ENCODE measurements at places on chromosomes 7 and 10.

DNA sequence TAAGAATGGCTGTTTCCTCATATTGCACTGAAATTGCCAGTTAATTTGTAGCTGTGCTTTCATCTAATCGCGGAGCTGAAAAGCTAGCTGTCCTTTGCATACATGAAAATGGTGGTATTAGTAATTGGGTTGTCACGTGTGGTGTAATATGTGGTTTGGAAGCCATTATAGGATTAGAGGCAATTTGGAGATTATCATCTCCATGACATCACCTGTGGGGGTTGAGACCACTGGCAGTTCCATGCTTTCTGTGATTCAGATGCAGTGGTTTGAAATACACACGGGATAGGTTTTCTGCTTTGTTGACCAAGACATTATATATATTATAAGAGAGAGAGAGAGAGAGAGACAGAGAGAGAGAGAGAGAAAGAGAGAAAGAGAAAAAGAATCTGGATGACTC is 180.8 kb downstream of the RAB11FIP2 start:
- DNase-seq, result no peak

DNA sequence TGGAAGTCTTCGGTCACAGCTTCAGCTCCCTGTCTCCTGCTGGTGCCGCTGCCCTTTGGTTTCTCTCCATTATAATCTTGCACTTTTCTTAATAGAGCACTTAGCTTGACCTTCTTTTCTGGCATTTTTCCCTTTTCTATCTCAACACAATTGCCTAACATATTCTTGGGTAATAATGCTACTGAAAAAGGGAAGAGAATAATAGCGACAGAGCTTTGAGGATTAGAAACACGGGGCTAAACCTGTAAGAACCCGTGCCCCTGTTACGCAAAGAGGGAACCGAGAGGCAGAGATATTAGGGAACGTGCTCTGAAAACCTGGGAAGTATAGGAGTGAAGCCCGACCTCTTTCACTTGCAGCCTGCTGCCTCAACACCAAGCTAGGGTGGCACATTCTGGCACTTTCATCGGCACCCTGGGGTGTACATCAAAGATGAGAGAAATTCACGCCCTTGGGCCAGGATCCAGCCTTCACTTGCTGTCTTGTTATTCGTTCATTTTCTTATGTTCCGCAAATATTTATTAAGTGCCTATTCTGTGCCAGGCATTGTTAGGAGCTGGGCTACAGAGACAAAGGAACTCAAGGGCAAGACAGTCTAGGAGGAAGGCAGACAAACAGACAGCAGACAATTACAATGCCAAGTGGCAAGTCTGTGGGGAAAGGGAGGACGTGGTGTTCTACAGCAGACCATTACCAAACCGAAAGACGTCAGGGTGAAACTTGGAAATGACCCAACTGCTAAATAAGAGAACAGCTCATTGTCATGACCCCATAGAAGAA is 33.0 kb upstream of the GALNTL5 start:
- no peak for DNase-seq

- peak; percentile 86 for DNase-seq
These were observed 13.4 kb downstream of the SHH start for GRCh38 chr7:155798673-155799439.

DNA sequence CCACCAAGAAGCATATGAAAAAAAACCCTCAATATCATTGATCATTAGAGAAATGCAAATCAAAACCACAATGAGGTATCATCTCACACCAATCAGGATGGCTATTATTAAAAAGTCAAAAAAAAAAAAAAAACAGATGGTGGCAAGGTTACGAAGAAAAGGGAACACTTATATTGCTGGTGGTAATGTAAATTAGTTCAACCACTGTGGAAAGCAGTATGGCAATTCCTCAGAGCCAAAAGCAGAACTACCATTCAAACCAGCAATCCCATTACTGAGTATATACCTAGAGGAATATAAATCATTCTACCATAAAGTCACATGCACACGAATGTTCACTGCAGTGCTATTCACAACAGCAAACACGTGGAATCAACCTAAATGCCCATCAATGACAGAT is 46.0 kb downstream of the CNOT4 start:
- DNase-seq, result no peak

DNA sequence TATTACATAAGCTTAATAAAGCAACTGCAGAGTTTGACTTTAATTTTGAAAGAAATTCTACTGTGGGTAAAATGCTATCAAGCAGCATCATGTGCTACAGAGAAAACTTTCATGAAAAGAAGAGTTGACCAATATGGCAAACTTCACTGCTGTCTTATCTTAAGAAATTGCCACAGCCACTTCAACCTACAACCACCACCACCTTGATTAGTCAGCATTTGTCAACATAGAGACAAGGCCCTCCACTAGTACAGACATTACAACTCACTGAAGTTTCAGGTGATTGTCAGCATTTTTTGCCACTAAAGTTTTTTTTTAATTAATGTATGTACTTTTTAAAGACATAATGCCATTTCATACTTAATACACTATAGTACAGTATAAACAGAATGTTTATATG is 350.3 kb downstream of the HPSE2 start:
- DNase-seq, result no peak

DNA sequence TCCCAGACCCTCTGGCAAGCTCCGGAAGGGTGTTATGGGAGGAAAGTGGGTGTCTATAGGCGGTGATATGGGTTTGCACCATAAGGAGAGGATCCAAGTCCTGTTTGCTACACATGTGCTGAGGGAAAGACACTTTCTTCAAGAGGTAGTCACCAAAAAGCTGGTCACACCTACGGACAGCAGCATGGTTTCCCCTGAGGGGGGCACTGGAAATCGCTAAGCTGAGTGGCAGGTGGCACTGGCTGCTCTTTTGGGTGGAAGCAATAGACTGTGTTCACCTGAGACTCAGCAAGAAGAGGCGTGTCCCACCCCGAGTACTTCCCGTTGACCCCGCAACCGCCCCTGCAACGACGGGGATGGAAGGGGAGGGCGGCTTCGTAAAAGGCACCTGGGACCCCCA is 1.8 kb upstream of the FOXI2 start:
- DNase-seq, result no peak

- no peak for DNase-seq
These were observed 417.8 kb downstream of the PARD3 start for GRCh38 chr10:34397324-34397723.

- no peak for DNase-seq
These were observed 98.4 kb upstream of the FZD1 start for GRCh38 chr7:91165846-91166230.

- no peak for DNase-seq
These were observed 19.5 kb downstream of the RPA3 start for GRCh38 chr7:7698930-7699329.

DNA sequence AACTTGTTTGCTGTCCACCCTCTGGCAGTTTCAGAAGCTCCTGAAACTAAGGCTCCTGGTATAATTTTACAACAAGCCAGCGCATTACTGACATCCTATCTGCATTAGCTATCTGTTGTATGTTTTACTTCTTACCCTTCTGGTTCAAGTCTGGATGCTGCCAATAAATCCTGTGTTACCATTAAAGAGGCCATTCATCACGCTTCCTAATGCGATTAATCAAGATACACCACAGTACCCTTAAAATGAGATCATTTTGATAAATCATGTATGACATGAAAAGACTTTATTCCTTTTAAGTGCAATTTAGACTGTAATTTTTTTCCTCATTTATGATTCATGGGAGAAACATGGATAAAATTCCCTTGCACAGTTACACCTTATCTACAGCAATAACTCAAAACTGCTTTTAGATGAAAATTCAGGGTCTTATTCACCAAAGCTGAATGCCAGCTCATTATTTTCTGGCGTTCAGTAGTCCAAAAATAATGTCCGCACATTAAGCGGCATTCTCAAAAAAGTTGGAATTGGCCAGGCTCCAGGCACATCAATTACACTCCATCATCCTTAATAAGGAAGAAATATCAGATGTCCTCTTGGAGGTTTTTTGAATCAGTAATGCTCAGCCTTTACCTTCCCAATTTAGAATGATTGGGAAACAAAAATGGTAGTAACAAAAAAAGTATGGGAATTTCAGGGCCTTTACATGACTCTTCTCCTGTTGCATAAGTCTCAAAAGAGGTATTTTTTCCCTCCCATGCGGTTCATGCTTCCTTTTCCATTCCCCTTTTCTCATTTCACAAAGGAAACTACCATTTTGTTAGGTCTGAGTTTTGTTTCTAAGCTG is 878.5 kb downstream of the LRMDA start:
- no peak for DNase-seq

- peak; percentile 59 for DNase-seq
These were observed 61.2 kb downstream of the NEURL1 start for GRCh38 chr10:103554488-103555324.

DNA sequence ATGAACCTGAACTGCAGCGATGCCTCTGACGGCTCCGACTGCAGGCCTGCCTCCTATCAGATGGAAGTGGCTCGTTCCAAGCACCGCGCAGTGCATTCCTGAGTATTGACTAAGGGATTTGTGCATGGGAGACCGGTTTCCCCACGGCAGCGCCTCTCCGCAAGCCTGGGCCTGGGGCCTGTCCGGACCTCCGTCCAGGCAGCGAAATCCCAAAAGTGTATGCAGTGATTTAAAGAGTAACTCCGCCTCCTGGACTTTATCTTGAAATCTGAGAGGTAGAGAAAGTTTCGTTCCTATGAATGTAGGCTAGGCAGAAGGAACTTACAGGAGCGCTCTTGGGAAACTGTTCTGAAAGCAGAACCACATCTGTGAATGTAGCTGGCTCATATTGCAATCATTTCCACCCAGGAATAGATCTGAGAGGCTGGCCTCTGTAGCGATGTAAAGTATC is 106.2 kb upstream of the CELF2 start:
- DNase-seq, result no peak

- no peak for DNase-seq
These were observed 29.6 kb downstream of the MKI67 start for GRCh38 chr10:128096486-128097199.

DNA sequence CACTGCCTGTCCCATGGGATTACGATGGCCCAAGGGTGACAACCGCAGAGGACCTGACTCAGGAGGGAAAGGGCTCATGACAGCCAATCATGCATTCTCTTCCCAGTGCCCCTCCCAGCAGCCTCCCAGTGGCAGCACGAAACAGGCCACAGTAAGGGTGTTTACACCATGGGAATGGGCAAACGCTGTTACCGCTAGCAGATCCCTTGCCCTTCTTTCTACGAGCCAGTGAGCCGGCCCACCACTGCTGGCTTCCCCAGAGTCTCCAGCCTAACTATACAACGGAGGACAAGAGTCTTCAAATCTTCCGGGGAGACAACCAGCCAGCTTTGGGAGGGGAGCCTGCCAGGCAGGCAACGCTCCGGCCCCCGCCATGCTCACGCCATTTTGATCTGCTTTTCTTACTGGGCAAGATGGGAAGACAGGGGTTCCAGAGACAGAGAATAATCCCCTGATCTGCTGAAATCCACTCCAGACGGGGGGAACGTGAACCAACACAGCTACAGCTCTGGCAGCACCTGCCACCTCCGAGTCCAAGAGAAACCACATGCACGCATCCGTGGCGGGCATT is 69.8 kb downstream of the SLC29A4 start:
- no peak for DNase-seq

DNA sequence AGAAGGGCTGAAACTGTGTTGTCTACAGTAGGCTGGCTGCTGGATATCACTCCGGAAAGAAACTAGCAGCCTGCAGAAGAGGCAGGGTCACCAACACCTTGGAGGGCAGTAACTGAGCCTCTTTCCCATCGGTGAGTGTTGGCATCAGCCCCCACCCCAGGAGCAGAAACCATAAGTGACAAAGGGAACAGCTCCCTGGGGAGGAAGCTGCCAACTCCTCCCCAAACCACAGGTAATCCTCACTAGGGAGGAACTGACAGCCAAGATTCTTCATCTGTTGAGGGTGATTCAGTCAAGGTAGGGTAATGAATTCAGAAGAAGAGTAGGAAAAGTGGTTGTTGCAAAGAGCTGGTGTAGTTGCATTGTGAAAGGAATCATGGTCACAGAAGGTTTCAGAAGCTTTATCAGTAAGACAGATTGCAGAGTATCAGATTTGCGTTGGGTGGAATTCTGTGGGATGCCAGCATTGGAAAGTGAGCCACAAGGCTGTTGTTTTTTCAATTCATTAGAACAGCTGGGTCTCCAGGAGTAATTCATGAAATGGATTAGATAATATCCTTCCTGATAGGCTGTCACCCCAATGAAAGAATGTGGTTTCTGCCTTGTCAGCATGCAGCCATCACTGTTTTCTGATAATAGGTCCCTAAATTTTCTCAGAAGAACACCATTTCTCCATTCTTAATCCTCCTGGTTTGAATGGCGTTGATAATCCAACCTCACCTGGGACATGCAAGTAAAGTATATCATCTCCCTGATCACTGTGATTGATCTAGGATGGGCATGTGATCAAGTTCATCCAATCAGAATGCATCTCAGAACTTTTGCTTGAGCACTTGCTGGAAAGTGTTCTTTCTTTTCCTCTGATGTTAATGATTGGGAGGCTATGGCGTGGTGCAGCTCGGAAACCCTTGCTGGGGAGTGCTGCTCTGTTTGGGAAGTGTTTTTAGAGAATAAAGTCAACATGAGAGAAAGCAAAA is 75.0 kb upstream of the CTBP2 start:
- no peak for DNase-seq

DNA sequence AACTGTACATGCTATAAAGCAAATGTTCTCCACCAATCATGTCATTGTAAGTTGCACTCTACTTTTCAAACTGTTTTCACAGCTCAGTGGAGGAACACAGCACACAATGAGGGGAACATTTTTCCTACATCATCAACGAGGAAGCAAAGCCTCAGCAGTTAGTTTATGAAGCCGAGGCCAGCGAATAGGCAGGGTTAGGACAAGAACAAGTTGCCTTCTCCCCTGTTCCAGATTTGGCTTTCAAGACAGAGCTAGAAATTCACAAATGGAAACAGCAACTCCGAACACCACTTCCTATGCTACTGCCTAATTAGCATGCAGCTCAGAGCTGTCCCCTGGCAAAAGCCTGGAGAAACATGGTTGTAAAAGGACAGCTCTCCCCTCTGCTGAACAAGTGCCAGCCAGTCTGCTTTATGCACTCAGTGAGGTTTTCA is 19.8 kb downstream of the ITGB8 start:
- no peak for DNase-seq

- DNase-seq, result no peak
These were observed 61.7 kb downstream of the MAP3K8 start for GRCh38 chr10:30495687-30496086.

DNA sequence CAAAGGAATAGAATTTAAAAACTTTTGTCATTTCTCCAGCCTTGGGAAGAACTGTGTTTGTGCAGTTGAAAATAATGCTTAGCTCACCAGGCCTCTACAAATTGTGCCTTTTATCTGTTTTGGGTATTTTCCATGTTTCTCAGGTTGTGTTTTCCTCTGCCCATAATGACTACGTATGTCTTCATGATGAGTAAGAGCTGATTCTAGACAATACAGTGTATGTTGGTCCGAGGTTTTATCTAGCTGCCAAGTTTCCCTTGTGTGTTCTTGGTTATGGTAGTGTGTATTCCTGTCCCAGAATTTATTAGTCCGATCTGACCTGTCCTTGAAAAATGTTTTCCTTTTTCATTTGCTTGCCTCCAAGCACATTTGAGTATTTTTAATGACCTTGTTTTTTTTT is 83.7 kb upstream of the GLCCI1 start:
- no peak for DNase-seq

GRCh38 chr10:50421026-50421719 is 169.9 kb upstream of the ASAH2 start:
- DNase-seq, result no peak

Data from NCI-H345 (cell line).